ENCODE measurements at places on chromosomes 2 and 18.
A peak's percentile ranks its signal among the peaks of the same experiment; 100 is the strongest.

DNA sequence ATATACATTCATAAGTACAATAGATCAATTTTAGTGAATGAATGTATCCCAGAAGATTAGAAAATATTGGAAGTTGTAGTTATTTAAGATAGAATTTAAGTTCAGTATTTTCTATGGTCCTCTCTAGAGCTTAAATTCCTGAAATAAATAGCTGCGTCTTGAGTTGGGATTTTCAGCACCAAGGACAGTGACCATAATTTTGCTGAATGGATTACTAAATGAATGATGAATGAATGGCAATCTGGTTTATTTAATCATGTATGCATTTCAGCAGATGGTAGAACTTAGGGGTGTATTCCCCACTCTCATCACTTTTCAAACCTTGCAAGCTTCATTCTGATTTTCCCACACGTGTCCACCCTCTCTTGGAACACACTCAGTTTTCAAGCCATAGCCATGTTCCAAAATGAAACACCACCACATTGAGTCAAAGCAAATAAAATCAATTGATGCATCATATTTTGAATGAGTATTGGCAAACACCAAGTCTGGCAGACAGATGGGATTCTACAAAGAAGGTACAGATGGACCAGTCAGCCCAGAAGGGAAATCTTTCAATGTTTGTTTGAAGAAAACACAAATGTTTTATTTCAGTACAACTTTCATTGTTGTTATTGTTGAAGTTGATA, 362.2 kb upstream of the NXPH2 start:
- no peak for DNase-seq

- no peak for DNase-seq
Measured at GRCh38 chr18:30208546-30208945, 834.0 kb downstream of the DSC3 start.

DNA sequence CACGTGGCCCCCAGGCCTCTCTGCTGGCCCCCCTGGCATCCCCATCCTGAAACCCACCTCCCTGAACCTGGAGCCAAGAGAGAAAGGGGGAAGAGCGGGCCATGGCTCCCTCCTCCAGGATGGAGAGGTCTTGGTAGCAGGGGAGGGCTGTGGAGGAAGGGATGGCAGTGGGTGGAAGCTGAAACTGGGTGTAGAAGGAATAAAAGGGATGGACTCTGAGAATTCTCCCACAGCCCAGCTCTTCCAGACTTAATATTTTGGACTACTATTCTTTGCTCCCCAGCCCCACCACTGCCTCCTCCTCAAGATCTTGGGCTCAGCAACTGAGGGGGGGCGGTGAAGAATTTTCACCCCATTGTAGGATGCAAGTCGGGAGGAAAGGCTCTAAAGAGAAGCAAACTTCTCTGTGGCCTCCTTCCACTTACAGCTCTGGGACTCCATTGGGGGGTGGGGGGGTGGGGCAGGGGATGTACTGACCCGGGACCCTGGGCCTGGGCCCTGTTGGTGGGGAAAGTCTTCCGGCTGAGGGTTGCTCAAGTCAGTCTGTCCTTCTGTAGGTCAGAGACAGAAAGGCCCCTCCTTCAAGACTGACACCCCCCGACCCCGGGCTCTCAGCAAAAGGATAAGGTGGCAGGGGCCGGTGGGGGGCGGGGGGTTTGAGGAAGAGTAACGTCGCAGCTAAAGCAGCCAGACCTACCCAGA, 501 bp downstream of the TNS1 start:
- no peak for DNase-seq

DNA sequence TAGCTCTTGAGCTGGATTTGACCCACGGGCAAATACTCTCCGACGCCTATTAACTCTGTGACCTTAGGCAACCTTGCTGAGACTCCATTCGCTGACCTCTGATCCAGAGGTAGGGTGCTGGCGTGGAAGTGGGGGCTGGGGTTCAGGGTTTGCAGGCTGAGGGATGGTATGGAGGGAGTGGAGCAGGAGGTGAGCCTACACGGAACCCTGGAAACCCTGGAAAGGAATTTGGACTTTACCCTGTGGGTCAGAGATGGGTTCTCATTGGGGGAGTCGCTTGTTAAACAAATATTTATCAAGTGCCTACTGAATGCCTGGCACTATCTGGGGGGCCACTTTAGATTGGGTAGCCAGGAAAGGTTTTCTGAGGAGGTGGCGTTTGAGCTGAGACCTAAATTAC, 58.2 kb upstream of the FZD7 start:
- DNase-seq: no peak

GRCh38 chr2:11980809-11981208, 234.4 kb downstream of the LPIN1 start:
- DNase-seq: no peak

DNA sequence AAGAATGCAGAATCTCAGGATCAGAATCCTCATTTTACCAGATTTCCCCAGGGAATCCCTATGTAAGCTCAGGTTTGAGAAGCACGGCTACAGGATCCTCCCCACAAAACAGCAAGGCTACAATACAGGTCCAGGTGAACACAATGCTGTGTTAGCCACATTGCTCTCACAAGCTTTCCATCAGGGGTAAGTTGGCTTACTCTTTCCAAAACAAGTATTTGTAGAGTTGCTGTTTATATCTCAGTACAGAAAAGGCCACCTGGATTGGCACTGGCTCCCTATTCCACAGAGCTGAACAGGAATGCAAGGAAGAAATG, 11.0 kb downstream of the SPRED2 start:
- no peak for DNase-seq

- no peak for DNase-seq
Measured at GRCh38 chr2:236047886-236048540, 120.2 kb downstream of the GBX2 start.

GRCh38 chr2:106038601-106039375, 155.3 kb downstream of the UXS1 start:
- no peak for DNase-seq

- DNase-seq: peak; percentile 84
Measured at GRCh38 chr2:219277703-219278654, 1.2 kb upstream of the DNAJB2 start.

- DNase-seq: no peak
Measured at GRCh38 chr2:157221394-157221988, 36.0 kb upstream of the GALNT5 start.

DNA sequence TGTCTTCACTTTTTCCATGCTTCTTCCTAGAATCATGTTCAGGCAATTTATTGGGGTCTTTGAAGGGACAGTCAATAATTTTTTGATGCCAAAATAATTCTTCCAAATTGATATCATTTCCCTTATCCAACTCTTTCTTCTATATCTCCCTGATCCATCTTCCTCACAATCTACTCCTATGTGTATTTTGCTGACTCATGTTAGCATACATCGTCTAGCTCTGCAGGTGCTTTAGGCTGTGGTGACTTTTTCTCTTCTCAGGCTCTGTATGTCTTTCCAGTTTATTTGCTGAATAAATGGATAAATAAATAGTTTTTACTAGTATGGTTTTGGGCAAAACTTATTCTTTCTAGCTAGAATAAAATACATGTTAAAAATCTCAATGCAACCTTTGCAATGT, 1650.9 kb upstream of the TMEFF2 start:
- DNase-seq: no peak

- DNase-seq: no peak
Measured at GRCh38 chr2:170917957-170918356, 11.1 kb upstream of the GORASP2 start.

GRCh38 chr2:151071382-151071781, 190.3 kb downstream of the RBM43 start:
- no peak for DNase-seq

GRCh38 chr2:238418999-238419546, 7.7 kb upstream of the ASB1 start:
- DNase-seq: no peak

DNA sequence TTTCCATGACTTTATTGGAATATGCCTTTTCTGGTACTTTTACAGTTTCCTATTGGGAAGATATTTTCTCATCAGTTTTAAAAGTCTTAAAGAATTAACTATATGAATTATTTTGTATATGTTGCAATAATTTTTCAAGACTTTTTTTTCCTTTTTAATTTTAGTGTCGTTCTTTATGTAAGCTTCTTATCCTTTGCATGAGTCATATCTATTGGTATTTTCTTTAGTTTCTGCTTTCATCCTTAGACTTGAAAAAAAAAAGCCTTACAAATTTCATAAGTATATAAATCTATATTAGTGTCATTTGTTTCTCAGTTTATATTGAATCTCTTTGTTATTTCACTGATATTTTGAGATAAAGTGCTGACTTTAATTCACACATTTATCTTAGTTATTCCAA, 94.9 kb downstream of the DSEL start:
- no peak for DNase-seq

GRCh38 chr2:54543733-54544396, 87.7 kb downstream of the SPTBN1 start:
- no peak for DNase-seq

GRCh38 chr2:241762933-241763369, 13.7 kb upstream of the GAL3ST2 start:
- no peak for DNase-seq

GRCh38 chr2:205768815-205769494, 86.7 kb downstream of the NRP2 start:
- no peak for DNase-seq

DNA sequence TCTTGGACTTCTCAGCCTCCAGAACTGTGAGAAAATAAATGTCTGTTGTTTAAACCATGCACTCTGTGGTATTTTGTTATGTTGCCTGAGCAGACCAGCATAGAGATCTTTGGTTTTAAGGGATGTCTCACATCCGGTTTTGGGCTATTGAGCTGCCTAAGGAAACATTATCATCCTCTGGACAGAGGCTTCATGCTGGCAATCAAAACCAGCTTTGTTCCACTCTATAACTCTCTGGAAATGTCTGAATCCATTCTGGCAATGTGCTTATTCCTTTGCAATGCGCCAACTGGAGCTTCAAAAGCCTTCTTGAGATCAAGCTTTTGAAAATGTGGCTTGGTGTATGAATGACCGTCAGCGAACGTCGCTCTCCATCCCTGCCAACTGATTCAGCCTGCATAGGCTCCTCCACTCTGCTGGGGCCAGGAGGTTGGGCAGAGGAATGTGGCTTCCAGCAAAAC, 183.6 kb upstream of the MGAT5 start:
- no peak for DNase-seq

GRCh38 chr2:12861344-12861930, 144.7 kb downstream of the TRIB2 start:
- DNase-seq: no peak

DNA sequence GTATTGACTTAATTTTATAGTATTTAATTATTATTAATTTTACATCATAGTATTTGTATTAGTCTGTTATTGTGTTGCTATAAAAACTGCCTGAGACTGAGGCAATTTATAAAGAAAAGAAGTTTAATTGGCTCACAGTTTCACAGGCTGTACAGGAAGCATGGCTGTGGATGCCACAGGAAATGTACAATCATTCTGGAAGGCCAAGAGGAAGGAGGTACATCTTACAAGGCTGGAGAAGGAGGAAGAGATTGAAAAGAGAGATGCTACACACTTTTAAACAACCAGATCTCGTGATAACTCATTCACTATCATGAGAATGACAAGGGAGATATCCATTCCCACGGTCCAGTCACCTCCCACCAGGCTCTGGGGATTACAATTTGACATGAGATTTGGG, 2019.4 kb upstream of the PIK3C3 start:
- no peak for DNase-seq

DNA sequence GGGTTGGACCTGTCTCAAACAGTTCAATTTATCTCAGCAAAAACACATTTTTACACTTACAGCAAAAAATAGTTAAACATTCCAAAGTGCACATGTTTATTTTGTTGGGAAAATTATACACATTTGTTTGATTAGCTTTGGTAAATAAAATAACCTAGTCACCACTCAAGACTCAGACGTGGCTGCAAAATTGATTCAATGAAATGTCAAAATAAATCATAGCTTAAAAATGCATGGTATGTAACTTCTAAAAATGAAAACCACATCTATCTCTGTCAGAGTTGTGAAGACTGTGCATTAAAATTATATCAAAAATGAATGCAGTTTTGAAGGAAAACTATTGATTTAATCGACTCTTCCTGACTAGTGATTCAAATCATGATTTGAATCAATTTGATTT, 56.7 kb downstream of the GALNT14 start:
- DNase-seq: no peak

GRCh38 chr2:137947032-137947727, 17.1 kb upstream of the HNMT start:
- no peak for DNase-seq

DNA sequence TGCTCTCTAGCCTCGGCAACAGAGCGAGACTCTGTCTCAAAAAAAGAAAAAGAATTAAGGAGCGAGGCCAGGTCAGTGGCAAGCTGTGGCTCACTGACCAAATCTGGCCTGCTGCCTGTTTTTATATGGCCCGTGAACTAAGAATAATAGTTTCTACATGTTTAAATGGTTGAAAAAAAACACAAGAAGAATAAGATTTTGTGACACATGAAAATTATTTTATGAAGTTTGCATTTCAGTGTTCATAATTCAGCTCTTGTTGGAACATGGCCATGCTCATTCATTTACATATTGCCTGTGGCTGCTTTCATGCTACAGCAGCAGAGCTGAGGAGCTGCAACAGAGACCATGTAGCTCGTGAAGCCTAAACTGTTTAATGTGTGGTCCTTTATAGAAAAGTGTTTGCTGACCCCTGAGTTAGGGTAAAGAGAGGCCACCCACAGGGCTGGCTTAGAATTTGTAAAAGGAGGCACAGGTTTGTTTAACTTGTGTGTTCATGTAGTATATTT, 59.5 kb downstream of the MFSD6 start:
- no peak for DNase-seq

- no peak for DNase-seq
Measured at GRCh38 chr18:3889803-3890202, 439.8 kb downstream of the TGIF1 start.

- no peak for DNase-seq
Measured at GRCh38 chr2:233428438-233428837, 74.1 kb downstream of the DGKD start.

GRCh38 chr2:96145848-96146152, 560 bp upstream of the DUSP2 start:
- no peak for DNase-seq

DNA sequence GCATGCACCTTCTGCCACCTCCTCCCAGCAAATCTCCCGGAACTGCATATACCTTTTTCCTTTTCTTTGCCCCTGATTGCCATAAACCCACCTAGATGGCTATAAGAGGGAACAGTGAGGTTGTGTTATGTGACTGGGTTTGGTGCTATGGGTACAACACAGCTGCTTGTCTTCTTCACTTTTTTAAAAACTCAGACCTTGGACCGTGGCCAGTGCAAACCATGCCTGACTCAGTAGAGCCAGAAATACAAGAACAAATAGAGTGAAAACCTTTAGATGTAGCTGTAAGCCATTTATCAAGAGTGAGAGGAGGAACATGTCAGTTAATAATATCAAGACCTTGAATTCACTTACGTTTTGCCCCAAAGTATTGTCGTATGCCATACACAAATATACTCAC, 267.4 kb upstream of the CHAC2 start:
- DNase-seq: no peak
